CD14-positive monocyte (primary cell): ENCODE measurements at places on chromosomes 12 and 14. TPM values are rescaled to one million over a fixed set of nuclear protein-coding genes. Genes with fewer than 3 reads are reported as not detected.
A peak's percentile ranks its signal among the peaks of the same experiment; 100 is the strongest.

DNA sequence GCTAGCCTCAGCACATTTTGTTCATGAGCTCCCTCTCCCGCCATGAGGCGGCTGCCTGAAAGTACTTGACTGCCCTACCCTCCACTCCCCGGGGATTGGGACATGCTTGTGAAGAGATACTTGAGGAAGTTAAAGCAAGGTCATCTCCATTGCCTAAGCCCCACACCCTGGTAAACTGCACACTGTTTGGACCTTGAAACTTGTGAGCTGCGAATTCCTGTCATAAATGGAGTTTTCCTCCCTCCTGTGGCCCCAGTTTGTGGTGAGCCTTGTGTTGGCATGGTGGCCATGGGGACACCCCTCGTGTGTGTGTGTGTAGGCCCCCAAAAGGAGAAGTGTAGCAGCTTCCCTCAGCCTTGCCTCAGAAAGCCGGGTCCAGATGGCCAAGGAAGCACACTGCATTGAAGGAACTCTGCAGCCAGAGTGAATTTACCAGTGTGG is 395.5 kb downstream of the ZFP36L1 start:
- H3K4me3 ChIP-seq, result no peak overlapping the region
- peak; percentile 86 for DNase-seq
- H3K27me3 ChIP-seq, result no peaks in the 10 kb centered on the region
- H3K4me1 ChIP-seq, result peaks cover 63% of the 10 kb centered on the region
- peak overlapping the region; percentile 96 for H3K27ac ChIP-seq

GRCh38 chr12:93323625-93324329 is 53.9 kb upstream of the NUDT4 start:
- H3K4me1 ChIP-seq, result no peaks in the 10 kb centered on the region
- no peaks in the 10 kb centered on the region for H3K36me3 ChIP-seq
- H3K27me3 ChIP-seq, result no peaks in the 10 kb centered on the region
- H3K4me3 ChIP-seq, result no peak overlapping the region
- no peak overlapping the region for H3K27ac ChIP-seq
- DNase-seq, result no peak

GRCh38 chr12:67145692-67146091 is 123.5 kb upstream of the CAND1 start:
- H3K27me3 ChIP-seq, result no peaks in the 10 kb centered on the region
- H3K4me1 ChIP-seq, result no peaks in the 10 kb centered on the region
- H3K27ac ChIP-seq, result no peak overlapping the region
- H3K4me3 ChIP-seq, result no peak overlapping the region

Gene INSM2
- polyA plus RNA-seq, result not detected

- no peaks in the 10 kb centered on the region for H3K27me3 ChIP-seq
- no peaks in the 10 kb centered on the region for H3K4me1 ChIP-seq
- no peaks in the 10 kb centered on the region for H3K36me3 ChIP-seq
- no peak for DNase-seq
- no peak overlapping the region for H3K4me3 ChIP-seq
- H3K27ac ChIP-seq, result no peak overlapping the region
Observed at GRCh38 chr12:110943373-110943772, 23.0 kb upstream of the MYL2 start.

GRCh38 chr12:49893753-49894750 is 9.6 kb downstream of the FAIM2 start:
- H3K36me3 ChIP-seq, result no peaks in the 10 kb centered on the region
- no peak for DNase-seq
- no peaks in the 10 kb centered on the region for H3K4me1 ChIP-seq
- no peak overlapping the region for H3K4me3 ChIP-seq
- no peaks in the 10 kb centered on the region for H3K27me3 ChIP-seq

GRCh38 chr12:93946542-93947150 is 201.7 kb upstream of the PLXNC1 start:
- no peaks in the 10 kb centered on the region for H3K4me1 ChIP-seq
- H3K36me3 ChIP-seq, result no peaks in the 10 kb centered on the region
- DNase-seq, result no peak
- H3K27ac ChIP-seq, result no peak overlapping the region
- H3K27me3 ChIP-seq, result no peaks in the 10 kb centered on the region
